ENCODE measurements at places on chromosomes 7 and 10.

- DNase-seq, result no peak
Observed at GRCh38 chr7:153090764-153091163, 331.2 kb downstream of the ACTR3B start.

DNA sequence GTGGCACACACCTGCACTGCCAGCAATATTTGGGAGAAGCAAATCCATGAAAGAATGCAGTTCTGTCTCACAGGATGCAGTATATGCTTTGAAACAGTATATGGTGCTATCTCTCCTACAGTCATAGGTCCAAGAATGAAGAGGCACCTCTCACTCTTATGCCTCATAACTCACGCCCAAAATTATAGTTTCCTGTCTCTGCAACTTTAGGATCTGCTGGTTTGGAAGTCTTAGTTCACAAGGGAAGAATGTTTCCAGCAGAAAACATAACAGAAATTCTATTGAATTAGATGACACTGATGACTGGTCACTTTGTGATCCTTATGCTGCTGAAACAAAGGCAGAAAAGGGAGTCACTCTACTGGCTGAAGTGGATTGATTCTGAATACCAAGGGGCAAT lies 5.7 kb downstream of the C10orf67 start:
- DNase-seq, result no peak

DNA sequence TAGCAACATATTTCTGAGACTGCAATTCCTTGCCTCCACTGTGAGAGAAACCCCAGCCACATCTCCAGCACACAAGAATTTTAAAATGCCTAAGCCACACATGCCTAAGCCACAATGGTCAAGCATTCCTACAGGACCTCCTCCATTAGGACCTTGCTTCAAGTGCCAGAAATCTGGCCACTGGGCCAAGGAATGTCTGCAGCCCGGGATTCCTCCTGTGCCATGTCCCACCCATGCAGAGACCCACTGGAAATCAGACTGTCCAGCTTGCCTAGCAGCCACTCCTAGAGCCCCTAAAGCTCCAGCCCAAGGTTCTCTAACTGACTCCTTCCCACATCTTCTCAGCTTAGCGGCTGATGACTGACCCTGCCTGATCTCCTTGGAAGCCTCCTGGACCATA lies 117.5 kb downstream of the AHR start:
- DNase-seq, result no peak

- peak; percentile 25 for DNase-seq
Observed at GRCh38 chr10:116848032-116848943, 1.0 kb upstream of the ENO4 start.

DNA sequence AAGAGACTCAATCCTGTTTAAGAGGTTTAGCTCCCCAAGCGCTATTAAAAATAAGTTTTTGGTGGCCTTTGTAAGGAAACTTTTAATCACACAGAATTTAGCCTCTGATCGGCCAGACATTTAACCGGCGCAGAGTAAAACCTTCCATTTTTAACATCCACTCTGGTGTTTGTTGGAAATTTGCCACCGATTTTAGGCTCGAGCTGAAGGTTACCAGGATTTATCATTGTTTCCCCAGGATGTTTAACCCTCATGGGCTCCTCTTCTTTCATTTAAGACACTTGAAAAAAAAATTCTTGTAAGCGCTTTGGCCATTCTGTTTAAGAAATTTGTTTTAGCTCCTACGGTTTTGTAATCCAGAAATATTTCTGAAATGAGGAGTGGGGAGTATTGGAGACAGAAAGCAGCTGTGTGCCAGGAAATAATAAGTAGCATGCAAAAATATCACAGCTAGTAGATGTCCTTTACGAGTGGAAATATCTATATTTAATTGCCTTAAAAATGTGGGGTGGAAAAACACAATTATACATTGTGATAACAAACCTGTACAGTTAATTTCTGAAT lies 3.4 kb downstream of the NEUROD6 start:
- DNase-seq, result no peak

GRCh38 chr7:12403287-12404181 lies at the start of gene VWDE:
Gene VWDE, minus strand, starts transcription at chr7:12403865. Its CDS starts 149 bp downstream, at chr7:12403716.
- DNase-seq, result peak; percentile 56

GRCh38 chr10:119305860-119306513 lies 98.6 kb downstream of the GRK5 start:
- peak; percentile 93 for DNase-seq

- peak; percentile 73 for DNase-seq
Observed at GRCh38 chr10:6543431-6544005, 36.6 kb downstream of the PRKCQ start.

DNA sequence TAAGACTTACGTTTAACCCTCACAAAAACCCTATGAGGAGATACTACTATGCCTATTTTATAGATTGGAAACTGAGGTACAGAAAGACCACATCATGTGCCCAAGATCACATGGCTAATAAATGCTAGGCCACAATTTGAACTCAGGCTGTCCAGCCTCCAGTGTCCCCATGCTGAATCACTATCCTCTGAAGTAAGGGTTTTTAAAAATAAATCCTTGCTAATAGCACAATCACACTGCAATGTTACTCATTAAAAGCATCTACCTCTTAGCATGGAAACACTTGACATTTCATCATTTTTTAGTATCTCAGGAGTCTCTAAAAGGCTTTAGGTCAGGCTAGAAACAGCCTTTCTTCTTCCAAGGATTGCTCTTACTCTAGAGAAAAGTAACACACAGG lies 50.0 kb upstream of the PPP1R3C start:
- no peak for DNase-seq

DNA sequence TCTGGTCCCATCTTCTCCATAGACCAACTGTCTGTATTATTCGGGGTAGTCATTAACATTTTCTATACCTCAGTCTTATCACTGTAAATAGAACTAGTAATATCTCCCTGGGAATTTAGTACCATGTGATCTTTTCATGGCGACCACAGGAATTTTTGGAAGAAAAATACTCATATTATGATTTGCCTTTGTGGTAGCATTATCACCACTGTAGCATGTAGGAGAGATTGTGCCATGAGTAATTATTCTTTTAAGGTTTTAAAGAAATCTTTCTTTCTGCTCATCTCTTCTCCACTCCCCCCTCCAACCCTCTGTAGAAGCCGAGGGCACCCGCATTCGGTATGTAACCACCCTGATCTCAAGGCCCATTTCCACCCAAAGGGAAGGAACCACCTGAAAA lies 25.0 kb downstream of the ZNF365 start:
- DNase-seq, result no peak

- DNase-seq, result no peak
Observed at GRCh38 chr7:86648169-86648568, 4.5 kb downstream of the GRM3 start.

DNA sequence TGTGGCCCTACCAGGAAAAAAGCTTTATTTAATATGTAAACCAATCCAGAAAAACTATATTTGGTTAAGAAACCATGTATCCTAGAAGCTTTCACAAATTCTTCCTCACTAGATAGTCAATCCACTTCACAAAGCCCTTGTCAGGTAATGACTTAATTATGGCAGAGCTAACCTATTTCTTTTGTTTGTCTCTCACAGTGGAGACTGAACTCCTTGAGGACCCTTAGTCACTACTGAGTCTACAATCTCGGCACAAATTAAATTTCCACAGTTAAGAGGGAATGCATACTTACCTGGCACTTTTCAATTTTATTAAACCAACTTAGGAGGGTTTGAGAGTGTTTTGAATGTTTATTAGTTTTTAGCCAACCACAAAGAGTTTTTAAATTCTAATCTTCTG lies 23.0 kb downstream of the WAPL start:
- no peak for DNase-seq

DNA sequence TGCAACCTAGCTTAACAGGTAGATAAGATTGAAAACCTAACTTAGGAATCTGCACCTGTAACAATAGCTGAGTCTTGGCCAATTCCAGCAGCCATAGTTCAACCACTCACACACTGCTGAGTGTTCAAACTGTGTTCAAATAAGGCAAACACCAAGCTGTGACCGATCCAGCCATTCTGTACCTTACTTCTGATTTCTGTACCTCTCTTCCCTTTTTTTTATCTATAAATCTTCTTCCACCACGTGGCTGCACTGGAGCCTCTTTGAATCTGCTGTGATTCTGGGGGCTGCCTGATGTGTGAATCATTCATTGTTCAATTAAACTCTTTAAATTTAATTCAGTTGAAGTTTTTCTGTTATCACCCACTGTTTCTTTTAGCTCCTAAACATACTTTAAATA lies 15.7 kb upstream of the FOXL3 start:
- DNase-seq, result no peak

- no peak for DNase-seq
Observed at GRCh38 chr10:129642427-129642826, 175.4 kb downstream of the MGMT start.

DNA sequence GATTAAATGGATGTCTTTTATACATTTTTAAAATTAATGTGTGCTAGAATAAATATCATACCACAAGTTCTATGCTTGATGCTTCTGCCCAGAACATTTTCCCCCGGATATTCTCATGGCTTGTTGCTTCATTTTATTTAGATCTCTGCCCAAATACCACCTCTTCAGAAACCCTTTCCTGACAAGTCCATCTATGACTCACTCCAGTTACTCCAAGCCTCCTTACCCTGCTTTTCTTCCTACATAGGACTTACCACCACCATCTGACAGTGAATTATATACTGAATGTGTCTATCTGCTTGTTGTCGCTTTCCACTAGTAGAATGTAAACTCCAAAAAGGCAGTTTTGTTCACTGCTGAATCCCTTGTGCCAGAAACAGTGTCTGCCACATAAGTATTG lies 19.1 kb upstream of the ERVW-1 start:
- no peak for DNase-seq

GRCh38 chr10:34164029-34164428 lies 651.1 kb downstream of the PARD3 start:
- no peak for DNase-seq

- DNase-seq, result no peak
Observed at GRCh38 chr10:66273966-66274519, 651.8 kb upstream of the LRRTM3 start.

- DNase-seq, result no peak
Observed at GRCh38 chr10:30454744-30455510, 20.9 kb downstream of the MAP3K8 start.

DNA sequence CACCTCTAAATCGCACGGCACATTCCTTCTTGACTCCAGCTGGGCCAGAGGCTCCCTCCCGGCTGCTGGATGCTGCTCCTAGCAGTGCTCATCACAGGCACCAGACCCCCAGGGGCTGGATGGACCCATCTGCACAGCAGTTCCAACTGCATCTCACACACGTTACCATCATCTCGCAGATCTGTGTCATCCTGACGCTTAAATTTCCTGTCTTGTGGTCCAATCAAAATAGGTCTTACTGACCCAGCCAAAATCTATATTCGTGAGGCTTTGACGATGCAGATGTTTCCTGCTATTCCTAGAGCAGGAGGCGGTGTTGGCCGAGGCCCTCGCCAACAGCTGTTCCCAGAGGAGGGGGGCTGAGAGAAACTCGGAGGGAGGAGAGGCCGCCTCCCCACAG lies 108.0 kb downstream of the MKI67 start:
- DNase-seq, result no peak

DNA sequence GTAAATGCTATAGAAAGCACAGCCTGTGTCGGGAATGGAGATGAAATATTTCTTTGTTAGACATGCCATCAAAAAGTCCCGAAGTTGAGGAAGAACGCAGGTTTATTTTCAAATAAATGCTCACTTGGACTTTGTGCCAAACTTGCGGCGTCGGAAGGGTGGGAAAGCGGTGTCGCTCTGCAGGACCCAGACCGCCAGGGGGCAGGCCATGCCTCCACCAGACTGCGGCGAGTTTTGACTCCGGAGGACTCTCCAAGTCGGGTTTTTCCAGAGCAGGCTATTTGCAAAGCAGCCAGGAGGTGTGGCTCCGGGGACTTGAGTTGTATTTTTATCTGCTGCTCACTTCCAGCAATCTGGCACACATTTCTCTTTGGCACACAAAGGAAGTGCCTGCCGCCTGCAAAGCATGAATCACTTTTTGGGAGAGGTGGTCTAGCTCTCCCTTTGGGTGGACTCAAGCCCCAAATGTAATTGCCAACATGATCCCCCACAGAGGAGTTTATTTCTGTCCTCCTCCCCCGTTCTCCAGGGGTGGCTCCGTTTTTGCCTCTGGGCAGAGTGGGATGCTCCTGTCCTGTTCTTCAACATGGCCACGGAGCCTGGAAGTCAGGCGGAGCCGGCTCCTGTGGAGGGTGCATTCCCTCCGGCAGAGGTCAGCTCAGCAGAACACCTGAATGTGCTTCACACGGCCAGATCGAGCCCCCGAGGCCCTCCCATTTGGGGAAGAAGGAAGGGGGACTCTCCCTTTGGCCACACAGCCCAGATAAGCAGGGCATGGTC lies 82.3 kb upstream of the GPR26 start:
- DNase-seq, result peak; percentile 50

GRCh38 chr7:120218712-120219111 lies 54.3 kb upstream of the KCND2 start:
- no peak for DNase-seq

- no peak for DNase-seq
Observed at GRCh38 chr10:106757521-106757920, 407.0 kb downstream of the SORCS1 start.

DNA sequence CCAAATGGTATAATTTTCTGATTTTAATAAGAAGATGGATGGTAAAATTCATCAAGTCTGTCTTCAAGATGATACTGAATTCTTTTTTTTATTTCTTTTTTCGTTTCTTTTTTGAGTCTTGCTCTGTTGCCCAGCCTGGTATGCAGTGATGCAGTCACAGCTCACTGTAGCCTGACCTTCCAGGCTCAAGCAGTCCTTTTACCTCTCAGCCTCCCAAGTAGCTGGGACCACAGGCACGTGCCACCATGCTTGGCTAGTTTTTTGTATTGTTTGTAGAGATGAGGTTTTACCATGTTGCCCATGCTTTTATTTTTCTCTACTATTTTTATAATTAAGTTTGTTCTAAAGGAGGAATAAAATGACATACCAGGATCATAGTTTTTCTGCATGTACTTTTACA lies 52.1 kb upstream of the HELLS start:
- DNase-seq, result no peak

GRCh38 chr7:1970895-1971294 lies 261.9 kb downstream of the MAD1L1 start:
- DNase-seq, result no peak

DNA sequence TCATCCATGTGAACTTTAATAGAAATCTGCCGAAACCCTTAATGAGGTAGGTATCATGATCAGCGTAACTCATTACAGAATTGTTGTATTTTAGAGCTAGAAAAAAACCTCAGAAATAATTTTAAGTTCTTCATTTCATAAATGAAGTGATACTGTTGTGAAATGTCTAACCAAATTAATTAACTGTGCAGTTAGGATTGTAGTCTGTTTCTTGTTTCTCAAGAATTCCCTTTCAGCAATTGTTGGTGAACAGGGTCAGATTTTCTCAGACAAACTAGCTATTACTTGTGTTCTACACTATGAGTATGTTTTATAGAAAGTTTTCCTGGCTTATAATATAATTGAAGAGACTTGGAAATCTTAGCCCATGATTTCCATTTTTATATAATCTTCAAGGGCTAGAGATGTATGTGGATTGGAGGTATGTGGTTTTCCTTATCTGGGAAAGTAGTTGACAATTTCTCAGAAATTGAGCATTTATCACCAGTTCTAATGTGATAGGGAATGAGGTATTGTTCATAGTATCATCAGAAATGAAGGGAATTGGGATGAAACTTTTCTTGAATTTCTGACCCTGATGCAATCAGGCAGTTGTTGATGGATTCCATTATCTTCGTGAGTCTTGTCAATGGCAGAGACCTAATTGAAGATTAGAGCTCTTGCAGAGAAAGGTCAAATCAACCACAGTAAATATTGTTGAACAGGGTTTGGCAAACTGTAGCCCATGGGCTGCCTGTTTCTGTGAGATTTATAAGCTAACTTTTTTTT lies 55.0 kb downstream of the ST7 start:
- DNase-seq, result no peak

- no peak for DNase-seq
Observed at GRCh38 chr10:7795605-7796004, 7.6 kb downstream of the ATP5F1C start.

- DNase-seq, result no peak
Observed at GRCh38 chr7:105896407-105896911, 20.1 kb upstream of the ATXN7L1 start.

Data from stimulated activated CD4-positive, alpha-beta T cell treated with anti-CD3 and anti-CD28 coated beads, Interleukin-1b, Interleukin-23, amount 100 ng/mL, for 48 hours (primary cell).